Cortex of kidney (tissue), 1 donor: ENCODE measurements at places on chromosomes 11 and 22.

DNA sequence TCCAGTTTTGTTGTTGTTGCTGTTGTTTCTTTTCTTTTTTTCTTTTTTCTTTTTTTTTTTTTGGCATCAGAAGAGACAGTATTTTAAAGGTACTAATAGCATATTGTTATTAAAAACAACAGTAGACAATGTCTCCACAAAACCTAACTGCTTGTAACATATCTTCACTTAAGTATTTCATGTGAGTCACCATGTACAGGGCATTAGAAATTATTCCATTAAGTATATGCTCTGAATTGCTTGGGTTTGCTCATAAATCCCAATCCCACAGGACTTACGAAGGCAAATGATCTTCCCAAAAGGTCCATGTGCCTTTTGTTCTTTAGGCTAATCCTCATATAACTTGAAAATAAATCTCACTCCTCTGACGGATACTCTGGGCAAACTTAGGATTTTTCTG, 35.9 kb downstream of the MAP6 start:
- DNase-seq: no peak

DNA sequence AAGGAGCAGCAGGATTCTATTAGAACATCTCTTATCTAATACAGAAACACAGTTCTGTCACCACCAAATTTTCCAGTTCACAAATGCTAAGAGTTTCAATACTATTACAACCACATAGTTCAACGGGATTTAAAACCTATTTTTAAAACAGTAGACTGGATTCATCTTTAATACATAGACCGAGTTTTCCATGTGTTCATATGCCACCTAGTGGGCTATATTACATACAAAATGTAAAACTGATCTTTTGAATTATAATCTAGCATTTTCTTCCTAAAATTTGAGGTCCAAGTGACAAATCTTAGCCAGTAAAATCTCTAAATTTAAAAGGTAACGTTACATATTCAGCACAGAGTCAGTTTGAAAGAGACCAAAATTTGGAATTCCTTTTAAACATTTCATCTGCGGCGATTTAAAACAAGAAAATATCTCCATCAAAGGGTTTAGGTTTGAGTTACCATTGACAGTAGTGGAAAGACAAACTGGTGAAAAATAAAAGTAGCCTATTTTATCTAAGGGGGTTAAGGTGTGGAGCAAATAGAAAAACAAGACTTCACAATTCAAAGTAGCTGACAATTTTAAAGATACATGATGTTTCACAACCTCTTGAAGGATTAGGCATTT, 269.3 kb upstream of the MPPED2 start:
- DNase-seq: no peak

GRCh38 chr22:46576556-46577367, 39.3 kb upstream of the CELSR1 start:
- no peak for DNase-seq

DNA sequence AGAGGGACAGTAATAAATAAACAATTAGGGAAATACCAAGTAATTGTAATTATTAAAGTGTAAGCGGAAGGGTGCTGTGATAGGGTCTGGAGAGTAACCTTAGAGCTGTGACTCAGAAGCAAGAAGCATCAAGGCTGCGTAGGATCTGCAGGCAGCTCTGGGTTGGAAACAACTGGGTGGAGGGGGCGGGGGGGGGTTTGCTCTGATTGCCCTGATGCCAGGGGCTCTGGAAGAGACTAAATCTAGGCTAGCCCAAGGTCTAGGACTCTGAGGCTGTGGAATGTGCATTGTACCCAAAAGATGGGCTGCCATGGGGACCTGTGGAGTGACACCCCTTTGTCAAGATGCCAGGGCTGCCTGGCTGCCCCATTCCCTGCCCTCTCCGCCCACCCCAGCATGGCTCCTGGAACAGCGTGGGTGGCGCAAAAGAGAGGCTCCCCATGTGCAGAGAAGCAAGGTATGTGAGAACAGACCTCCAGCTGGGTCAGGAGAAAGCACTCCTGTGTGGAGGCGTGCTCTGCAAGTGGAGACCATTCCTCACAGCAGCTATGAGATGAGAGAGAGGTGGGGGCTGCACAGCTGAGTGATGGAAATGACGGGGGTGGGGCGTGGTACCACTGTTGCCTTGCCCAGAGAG, 101.1 kb upstream of the CRYBB3 start:
- DNase-seq: no peak

GRCh38 chr22:23053912-23054530, 16.3 kb upstream of the GNAZ start:
- no peak for DNase-seq

- DNase-seq: no peak
These were observed 156.8 kb downstream of the NAV2 start for GRCh38 chr11:19869466-19869865.

- no peak for DNase-seq
These were observed 183.3 kb downstream of the BLID start for GRCh38 chr11:121932646-121933185.

DNA sequence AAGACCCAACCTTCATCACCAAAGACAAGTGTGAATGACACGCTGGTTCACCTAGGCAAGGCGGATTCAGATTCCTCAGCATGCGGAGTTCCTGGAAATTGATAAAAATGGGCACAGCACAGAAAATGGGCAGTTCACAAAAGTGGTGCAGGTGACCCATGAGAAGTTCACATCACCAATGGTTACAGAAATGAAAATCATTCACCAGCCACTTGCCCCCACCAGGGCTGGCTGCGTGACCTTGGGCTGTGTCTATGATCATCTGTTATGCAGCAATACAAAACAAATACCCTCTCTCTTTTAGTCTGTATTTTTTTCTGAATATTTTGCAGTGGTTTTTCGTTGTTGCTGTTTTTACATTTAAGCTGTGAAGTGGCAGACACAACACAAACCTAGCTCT, 415.9 kb downstream of the TBC1D22A start:
- DNase-seq: no peak

DNA sequence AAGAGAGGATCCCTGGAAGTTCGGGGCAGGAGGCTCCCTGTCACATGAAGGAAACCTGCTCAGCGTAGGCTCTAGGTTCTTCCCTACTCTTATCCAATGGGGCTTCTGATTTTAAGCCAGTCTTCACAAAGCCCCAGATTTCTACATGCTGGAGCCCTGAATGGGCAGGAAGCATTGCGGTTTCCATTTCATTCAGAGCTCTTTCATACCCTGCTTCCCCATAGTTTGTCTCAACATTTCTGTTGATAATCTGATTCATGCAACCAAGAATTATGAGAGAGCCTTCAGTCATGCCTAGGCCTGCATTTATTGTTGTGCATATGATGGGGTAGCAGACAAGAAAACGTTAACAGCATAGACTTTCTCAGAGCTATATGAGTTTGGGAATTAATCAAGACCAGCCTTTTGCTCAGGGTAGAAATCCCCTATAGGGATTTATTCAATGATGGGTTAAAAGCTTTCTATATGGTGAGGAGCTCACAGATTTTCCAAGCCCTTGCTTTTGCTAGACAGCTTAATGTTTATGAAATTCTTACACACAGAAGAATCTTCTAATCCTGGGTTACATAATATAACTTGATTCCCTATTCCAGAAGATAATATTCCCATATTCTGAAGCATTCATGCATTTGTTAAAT, 15.9 kb downstream of the OR51B4 start:
- DNase-seq: no peak

DNA sequence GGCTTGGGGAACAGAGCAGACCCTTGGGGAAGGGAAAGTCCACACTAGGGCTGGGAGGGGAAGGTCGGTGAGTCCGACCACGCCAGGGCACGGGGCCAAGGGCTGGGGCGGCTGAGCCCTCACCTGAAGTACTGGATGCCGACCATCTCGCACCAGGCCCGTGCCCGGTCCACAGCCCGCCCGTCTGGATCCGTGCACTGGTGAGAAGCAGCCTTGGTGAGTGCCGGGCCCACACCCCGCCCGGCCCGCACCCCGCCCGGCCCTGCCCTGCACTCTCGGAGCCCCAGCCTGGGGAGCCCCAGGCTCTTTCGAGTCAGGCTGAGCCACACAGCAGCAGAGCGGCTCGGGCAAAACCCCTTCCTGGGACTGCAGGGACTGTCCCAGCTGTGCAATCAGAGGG, 1.9 kb upstream of the BAIAP2L2 start:
- DNase-seq: no peak

GRCh38 chr11:89420981-89421380, 70.2 kb downstream of the NOX4 start:
- DNase-seq: no peak

DNA sequence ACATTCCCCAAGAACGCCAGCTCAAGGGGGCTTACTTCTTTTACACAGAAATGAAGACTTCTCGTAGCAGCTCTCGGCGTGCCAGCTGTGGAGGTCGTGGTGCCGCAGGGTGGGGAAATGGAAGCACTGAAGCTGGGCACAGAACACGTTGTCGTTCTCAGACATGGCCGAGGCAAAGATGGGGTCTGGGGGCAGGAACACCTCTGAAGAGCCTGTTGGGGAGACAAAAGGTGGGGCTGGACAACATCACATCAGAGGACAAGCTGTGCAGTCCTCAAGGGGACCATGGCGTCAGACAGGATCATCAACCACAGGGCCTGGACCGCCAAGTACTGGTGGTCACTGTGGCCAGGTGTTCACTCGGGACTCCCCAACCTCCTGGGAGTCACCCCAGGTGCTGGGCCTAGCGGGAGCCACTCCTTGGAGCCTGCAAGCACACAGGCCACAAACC, 65.2 kb downstream of the DGCR2 start:
- DNase-seq: no peak

GRCh38 chr11:3101921-3102640, 44.9 kb upstream of the CARS1 start:
- no peak for DNase-seq

GRCh38 chr22:32569956-32570355, 95.3 kb downstream of the FBXO7 start:
- DNase-seq: no peak

DNA sequence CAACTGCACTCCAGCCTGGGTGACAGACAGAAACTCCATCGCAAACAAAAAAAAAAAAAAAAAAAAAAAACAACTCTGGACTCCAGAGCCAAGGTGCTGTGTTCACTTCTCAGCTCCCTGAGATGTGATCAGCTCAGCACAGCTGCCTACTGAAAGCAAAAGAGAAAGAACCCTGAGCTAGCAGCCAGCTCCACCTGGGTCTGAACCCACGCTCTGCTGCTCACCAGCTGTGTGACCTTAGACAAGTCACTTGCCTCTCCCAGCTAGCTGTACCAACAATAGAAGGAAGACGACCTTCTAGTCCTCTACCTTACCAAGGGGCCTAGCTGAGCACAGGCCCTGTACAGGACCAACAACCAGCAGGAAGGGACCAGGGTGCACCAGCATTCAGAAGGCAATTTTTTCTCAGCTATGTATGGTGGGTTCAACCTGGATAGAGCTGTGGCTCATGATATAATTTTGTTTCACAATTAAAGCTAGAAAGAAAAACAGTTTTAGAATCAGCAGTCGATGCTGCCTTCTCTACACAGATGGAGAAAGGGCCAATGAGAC, 3.8 kb downstream of the DGCR2 start:
- DNase-seq: no peak

DNA sequence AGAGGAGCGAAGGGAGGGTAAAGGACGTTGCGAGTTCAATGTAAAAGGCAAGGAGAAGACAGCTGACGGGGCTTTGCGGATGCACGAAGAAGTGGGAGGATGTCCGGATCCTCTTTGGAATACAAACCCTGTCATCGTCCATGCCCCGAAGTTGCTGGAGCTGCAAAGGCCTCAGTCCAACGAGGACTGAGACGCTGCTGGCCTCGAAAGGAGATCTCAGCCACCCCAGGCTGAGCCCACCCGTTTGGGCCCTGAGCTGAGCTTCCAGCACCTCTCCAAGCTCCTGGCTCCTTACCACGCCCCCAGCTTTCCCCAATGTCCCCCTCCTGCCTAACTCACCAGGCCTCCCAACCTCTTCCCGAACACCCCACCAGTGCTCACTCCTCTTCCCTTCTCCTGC, 46.1 kb upstream of the PHF21B start:
- no peak for DNase-seq

DNA sequence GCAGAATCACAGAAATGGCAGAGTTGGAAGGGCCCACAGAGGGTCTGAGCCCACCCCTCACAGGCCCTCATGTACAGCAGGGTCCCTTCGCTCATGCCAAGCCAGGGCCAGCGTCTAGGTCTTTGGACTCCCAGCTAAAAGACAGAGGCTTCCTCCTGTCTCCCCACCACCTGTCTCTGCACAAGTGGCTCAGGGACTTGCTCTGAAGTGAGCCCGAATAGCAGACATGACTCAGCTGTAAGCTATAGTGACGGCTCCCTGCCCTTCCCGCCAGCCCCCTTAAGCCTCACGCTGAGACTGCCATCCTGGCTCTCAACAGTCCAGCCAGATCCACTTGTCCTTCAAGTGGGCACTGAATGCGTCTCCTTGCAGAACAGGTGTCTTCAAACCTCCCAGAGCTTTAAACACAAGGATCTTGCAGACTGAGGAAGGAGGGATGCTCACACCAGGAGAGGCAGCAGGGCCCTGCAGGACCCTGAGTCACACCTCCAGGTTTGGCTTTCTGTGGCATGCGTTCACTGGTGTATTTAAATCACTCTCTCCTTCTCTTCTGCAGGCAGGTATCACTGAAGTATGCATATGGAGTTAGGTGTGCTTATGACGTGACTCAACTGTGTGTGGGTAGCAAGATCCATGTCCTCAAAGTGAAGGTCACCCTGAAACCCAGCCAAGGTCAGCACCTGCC, 154.9 kb downstream of the CACNA1I start:
- DNase-seq: no peak

DNA sequence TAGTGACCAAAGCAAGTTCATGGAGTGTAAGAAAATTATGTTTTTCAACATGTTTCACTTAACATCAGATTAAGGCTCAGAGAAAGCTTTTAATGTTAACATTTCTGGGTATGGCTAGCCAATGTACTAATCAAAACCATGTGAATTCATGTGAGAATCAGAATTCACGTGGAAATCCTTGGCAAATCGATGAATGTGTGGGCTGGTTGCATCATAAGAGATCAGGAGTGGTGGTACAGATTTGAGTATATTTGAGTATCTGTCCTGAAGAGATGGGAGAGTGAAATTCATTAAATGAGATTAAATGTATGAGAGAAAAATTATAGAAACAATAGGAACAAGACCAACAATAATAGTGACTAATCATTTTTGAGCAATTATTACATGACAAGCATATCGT, 638.6 kb upstream of the ANO5 start:
- DNase-seq: no peak
